ENCODE measurements at places on chromosomes 3 and 15.

- DNase-seq, result no peak
Measured at GRCh38 chr3:183180110-183180783, 17.7 kb upstream of the LAMP3 start.

- DNase-seq, result no peak
Measured at GRCh38 chr3:52054661-52055511, 1.5 kb downstream of the DUSP7 start.

- no peak for DNase-seq
Measured at GRCh38 chr15:33013827-33014445, 180.6 kb downstream of the FMN1 start.

GRCh38 chr3:170044795-170045244 lies 7.0 kb downstream of the GPR160 start:
- no peak for DNase-seq

DNA sequence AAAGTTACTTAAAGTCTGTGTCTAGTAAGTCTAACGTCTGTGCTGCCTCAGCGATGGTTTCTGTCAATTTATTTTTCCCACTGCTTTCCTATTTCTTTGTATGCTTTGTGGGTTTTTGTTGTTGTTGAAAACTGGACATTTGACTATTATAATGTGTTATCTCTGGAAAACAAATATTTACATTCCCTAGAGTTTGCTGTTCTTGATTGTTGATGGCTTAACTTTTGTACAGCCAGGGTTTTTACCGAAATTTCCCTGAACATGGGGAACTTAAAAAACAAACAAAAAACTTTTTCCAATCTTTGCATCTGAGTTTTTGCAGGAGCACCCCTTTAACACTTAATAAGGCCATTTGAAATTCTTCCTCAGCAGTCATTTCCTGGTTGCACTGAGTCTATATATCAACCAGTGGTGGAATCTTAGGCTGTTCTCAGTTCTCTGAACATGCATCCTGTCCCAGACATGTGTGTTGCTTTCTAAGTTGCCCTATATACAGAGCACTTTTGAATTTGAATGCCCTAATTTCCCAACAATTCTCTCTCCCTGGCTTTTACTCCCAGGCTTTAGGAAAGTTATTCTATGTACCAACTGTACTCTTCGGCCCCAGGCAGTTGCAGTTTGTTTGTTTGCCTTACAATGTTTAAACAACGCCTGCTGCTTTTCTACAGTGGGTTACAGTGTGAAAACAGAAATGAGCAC lies 11.8 kb upstream of the PIAS1 start:
- no peak for DNase-seq

Data from stimulated activated CD8-positive, alpha-beta memory T cell treated with anti-CD3 and anti-CD28 coated beads, Interleukin-7, amount 100 ng/mL, for 1 hour (primary cell).